ENCODE measurements at places on chromosomes 12 and 14.

DNA sequence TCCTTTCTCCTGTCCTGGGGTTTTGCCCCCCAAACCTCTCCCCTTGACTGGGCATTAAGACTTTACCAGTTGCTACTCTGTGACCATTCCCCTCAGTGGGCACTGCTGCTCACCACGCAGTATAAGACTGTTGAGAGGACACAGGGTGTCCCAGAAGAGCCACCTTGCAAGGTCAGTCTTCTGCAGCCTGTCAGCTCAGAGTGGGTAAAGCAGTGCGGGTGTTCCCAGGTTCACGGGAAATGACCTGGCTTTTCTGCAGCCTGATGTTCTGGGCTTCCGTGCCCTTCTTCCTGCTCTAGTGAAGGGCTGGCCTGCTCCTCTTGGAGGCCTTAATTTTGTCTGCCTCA, 34.2 kb downstream of the KCNA1 start:
- no peak for DNase-seq

GRCh38 chr14:94227029-94227428, 52.9 kb downstream of the PPP4R4 start:
- DNase-seq = peak; percentile 14

DNA sequence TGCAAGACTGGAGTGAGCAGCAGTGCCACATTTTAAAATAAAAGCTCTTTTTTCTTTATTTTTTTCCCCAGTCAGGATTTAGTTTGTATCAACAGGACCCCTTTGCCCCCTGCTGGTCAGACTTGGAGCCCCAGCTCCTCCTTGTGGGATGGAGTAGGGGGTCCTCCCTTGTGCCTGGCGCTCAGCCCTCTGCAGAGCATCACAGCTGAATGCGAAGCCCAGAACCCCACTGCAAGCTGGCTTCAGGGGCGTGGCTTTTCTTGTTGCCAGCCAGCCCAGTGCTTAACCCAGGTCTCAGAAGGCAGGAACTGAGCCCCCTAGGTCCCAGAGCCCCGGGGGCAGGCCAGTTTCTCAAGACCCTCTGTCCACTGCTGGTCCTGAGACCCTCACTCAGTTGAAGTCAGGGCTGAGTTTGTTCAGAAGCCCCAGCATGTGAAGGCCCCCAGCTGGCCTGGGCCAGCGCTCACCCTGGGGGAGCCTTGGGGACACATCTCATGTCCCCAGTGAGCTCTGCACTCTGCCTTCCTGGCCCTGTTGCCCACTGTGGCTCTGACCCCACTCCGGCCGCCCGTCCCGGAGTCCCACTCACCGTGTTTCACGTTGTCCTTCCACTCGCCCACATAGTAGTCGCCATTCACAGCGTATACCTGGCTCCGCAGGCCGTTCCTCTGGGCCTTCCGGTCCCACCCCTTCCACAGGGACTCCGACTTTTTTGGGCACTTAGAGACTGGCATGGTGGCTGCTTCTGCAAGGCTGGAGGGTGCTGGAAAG, 519 bp downstream of the MORN3 start:
- no peak for DNase-seq

DNA sequence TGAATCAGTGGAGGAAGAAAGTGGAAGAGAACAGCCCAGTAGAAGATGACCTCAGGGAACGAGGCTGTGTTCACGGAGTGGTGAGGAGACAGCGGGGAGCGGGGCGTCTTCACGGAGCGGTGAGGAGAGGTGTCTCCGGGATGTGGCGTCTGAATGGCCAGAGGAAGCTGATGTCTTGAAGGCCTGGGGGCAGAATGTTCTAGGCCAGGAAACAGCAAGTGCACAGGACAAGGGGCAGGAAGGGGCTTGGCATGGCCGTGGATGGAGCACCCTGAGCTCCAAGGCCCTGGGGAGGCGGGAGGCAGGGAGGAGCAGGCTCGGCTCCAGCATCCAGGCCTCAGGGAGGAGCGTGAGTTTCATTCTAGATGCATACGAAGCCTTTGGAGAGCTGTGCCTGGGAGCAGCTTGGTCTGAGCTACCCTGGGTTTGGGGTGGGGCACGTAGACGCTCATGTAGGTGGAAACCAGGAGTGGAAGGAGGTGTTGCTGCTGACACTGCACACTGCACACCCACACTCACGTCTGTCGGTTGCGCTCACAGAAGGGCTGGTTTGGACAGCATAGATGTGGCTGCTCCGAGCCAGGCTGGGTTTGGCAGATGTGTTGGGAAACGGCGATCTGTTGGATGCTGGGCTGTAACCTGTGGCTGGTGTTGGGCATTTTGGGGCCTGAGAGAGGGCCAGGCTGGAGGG, 131.6 kb downstream of the ADGRD1 start:
- DNase-seq = no peak

DNA sequence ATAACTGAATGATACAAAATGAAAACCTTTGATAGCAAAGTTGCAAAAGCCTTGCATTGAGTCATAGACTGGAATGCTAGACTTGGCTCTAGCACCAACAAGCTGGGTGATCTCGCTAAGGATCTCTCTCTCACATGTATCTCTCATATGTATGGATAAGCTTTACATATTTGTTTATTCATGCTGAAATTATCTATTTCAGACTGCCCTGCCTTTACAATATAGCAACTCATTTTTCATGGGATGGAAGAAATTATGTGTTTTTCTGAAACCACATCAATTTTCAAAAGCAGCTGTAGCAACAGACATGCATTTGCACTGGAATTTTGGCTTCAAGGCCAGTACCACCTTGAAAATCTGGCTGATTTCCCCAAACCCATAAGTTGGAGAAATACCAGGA, 11.4 kb downstream of the RERG start:
- no peak for DNase-seq

GRCh38 chr12:98060411-98060810, 455.0 kb upstream of the TMPO start:
- no peak for DNase-seq

- DNase-seq = peak; percentile 86
Measured at GRCh38 chr12:12813120-12814101, at the start of gene DDX47. DDX47 (plus strand) TSS chr12:12813346; CDS start chr12:12813368, 22 bp downstream.

GRCh38 chr12:76586764-76587395, 27.3 kb upstream of the OSBPL8 start:
- no peak for DNase-seq

DNA sequence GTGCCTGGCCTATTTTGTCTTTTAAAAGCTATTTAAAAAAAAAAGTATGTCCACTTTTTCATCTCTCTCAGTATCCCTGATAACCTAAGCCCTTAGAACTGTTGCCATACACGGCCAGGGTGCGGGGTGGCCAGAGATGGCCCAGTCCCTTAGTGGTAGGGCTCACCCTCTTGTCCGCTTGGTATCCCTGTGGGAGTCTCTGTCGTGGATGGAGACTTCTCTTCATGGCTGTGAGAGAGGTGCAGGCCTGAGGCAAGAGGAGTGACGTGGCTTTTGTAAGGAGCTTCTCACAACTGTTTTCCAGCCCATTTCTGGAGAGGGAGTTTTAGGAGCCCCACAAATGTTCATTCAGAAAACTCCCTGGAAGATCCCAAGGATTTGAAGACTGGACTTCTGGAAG, 26.8 kb downstream of the XRCC3 start:
- DNase-seq = no peak

- no peak for DNase-seq
Measured at GRCh38 chr12:52675301-52675701, 4.9 kb downstream of the KRT1 start.

GRCh38 chr14:22113401-22113800, 439.8 kb upstream of the OR4E1 start:
- DNase-seq = no peak

GRCh38 chr14:104345621-104346462, 207.5 kb downstream of the KIF26A start:
- no peak for DNase-seq

DNA sequence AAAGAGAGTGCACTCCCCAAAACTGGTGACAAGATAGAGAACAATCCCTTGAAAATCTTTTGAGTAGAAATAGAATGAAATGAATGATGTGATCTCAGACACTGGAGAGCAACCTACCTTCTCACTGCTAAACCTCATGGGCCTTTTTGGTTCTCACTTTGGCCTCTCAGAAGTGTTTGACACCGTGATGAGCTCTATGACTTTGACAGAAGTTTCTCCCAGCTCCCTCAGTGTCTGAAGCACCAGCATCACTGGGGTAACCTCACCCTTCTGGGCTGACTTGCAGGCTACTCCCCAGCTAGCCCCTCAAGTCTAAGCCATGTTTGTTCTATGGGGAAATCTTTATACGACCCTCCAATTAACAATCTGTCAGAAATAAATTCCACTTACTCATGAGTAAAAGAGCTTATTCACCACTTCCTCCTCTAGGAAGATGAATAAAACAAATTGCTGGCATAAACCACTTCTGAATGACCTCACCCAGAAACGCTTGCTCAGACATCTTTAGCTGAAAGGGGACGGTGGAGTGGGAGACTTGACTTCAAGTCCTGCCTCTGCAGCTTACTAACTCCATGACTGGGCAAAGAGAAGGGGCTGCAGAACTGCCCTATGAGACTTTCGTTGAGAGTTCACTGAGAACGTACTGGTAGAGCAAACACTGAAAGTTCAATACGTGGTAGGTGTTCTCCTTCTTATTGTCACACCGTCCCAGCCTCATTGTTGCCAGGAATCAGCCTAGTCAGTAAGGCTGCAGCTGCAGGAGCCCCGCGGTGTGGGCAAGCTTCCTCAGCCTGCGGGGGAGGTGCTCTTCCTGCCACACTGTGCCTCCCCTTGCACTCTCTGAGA, 46.5 kb downstream of the ST8SIA1 start:
- DNase-seq = no peak
